Stomach (tissue), 19 donors: ENCODE measurements at places on chromosomes 1 and 21. TPM values are rescaled to one million over a fixed set of nuclear protein-coding genes. Genes with fewer than 3 reads are reported as not detected.

GRCh38 chr1:150281758-150282557 is at the start of gene CIART:
Gene CIART (plus strand): TSS chr1:150282554. CDS start chr1:150283268, 714 bp downstream.
- H3K4me3 ChIP-seq = peak within 1 kb of the TSS; percentile 54
- peaks cover 39% of the 10 kb centered on the region for H3K4me1 ChIP-seq
- no peaks in the 10 kb centered on the region for H3K27me3 ChIP-seq
- H3K36me3 ChIP-seq = peaks cover 16% of the 10 kb centered on the region

CLEC20A gene
- not detected for total RNA-seq

- H3K27me3 ChIP-seq = no peaks in the 10 kb centered on the region
- H3K27ac ChIP-seq = no peak overlapping the region
- H3K4me3 ChIP-seq = no peak overlapping the region
- peaks cover 98% of the 10 kb centered on the region for H3K36me3 ChIP-seq
- DNase-seq = no peak
These were observed 9.0 kb upstream of the SRM start for GRCh38 chr1:11068600-11069473.

CD2 gene
- 14.3 TPM for total RNA-seq

DNA sequence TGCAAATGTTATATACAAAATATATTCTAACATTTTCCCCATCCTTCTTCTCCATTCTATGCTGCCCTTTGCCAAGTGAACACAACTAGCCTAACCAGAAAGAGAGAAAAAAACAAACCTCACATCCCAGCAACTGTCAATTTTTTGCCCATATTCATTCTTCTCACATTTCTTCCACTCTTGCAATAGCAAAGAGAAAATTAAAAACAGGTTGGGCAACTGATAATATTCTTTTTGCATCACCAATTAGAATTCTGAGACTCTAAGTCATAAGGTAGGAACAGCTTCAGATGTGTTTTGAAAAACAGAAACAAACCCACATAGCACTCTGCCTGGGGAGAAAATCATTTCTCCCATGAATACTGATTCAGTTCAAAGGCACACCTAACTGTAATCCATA is 25.2 kb upstream of the EXO1 start:
- H3K4me3 ChIP-seq = no peak overlapping the region
- no peaks in the 10 kb centered on the region for H3K27me3 ChIP-seq
- H3K36me3 ChIP-seq = no peaks in the 10 kb centered on the region
- H3K4me1 ChIP-seq = no peaks in the 10 kb centered on the region
- H3K27ac ChIP-seq = no peak overlapping the region

GRCh38 chr1:41319807-41320711 is 41.2 kb upstream of the FOXO6 start:
- no peaks in the 10 kb centered on the region for H3K36me3 ChIP-seq
- no peaks in the 10 kb centered on the region for H3K27me3 ChIP-seq
- H3K4me3 ChIP-seq = no peak overlapping the region
- no peak for DNase-seq
- no peak overlapping the region for H3K27ac ChIP-seq
- H3K4me1 ChIP-seq = peaks cover 9% of the 10 kb centered on the region

- no peaks in the 10 kb centered on the region for H3K27me3 ChIP-seq
- H3K27ac ChIP-seq = no peak overlapping the region
- DNase-seq = peak; percentile 62
- H3K36me3 ChIP-seq = no peaks in the 10 kb centered on the region
- H3K4me3 ChIP-seq = no peak overlapping the region
These were observed 32.3 kb downstream of the RCAN1 start for GRCh38 chr21:34582506-34583150.

RAB42 gene
- total RNA-seq = not detected

TFF1 gene
- total RNA-seq = not detected

RNU1-4 gene
- under 0.01 TPM for total RNA-seq

PCSK9 gene
- 2.7 TPM for total RNA-seq

GRCh38 chr1:199574950-199575349 is 452.6 kb upstream of the NR5A2 start:
- no peaks in the 10 kb centered on the region for H3K27me3 ChIP-seq
- no peaks in the 10 kb centered on the region for H3K36me3 ChIP-seq
- no peaks in the 10 kb centered on the region for H3K4me1 ChIP-seq
- DNase-seq = no peak

GRCh38 chr1:2443277-2444137 is 31.1 kb upstream of the PEX10 start:
- H3K27ac ChIP-seq = no peak overlapping the region
- peaks cover 13% of the 10 kb centered on the region for H3K27me3 ChIP-seq
- H3K4me3 ChIP-seq = no peak overlapping the region
- H3K36me3 ChIP-seq = no peaks in the 10 kb centered on the region
- H3K4me1 ChIP-seq = peaks cover 12% of the 10 kb centered on the region

DNA sequence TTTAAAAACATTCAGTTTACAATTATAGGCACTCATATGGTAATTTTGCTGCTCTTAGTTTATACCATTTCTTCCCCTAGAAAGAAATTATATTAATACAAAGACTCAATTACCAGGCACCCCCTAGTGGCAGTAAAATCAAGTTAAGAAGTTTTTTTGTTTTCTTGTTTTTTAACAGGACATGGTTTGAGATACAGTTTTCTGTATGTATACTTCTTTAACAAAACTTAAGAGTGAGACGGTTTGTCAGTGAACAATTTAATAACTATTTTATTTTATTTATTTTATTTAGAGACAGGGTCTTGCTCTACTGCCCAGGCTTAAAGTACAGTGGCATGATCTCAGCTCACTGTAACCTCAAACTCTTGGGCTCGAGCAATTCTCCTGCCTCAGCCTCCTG is 224.6 kb downstream of the FAF1 start:
- no peak overlapping the region for H3K27ac ChIP-seq
- no peaks in the 10 kb centered on the region for H3K4me1 ChIP-seq
- peaks cover 18% of the 10 kb centered on the region for H3K36me3 ChIP-seq
- no peak overlapping the region for H3K4me3 ChIP-seq
- peak; percentile 34 for DNase-seq

- peaks cover 46% of the 10 kb centered on the region for H3K27me3 ChIP-seq
- no peak for DNase-seq
- no peak overlapping the region for H3K27ac ChIP-seq
- H3K4me3 ChIP-seq = no peak overlapping the region
These were observed 10.3 kb downstream of the PRRX1 start for GRCh38 chr1:170674239-170674638.

RNU1-1 gene
- total RNA-seq = under 0.01 TPM

- no peaks in the 10 kb centered on the region for H3K4me1 ChIP-seq
- no peaks in the 10 kb centered on the region for H3K36me3 ChIP-seq
- DNase-seq = no peak
- no peak overlapping the region for H3K4me3 ChIP-seq
- H3K27ac ChIP-seq = no peak overlapping the region
These were observed 33.0 kb upstream of the IVNS1ABP start for GRCh38 chr1:185350027-185350442.

UBE4B gene
- total RNA-seq = 37.1 TPM

DNA sequence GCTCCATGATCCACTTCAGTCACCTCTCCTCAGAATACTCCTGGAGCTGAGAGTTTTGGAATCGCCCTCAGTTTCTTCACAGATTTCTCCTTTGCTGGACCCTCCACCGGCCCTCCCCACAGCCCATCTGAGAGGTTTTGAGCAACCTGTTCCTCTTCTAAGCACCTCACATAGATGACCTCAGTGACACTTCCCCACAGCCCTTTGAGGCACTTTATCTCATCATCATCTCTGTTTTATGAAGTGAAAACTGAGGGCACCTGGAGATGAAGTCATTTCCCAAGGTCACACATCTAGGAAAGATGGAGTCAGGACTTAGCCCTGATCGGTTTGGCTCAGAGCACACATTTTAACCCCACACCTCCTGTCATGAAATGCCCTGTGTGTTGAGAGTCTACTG is 76.8 kb upstream of the ZNF281 start:
- no peaks in the 10 kb centered on the region for H3K36me3 ChIP-seq
- no peak overlapping the region for H3K4me3 ChIP-seq
- H3K27ac ChIP-seq = no peak overlapping the region
- peaks cover 5% of the 10 kb centered on the region for H3K4me1 ChIP-seq

- H3K27ac ChIP-seq = no peak overlapping the region
- H3K4me1 ChIP-seq = peaks cover 80% of the 10 kb centered on the region
- peak; percentile 84 for DNase-seq
- no peaks in the 10 kb centered on the region for H3K36me3 ChIP-seq
- H3K4me3 ChIP-seq = no peak overlapping the region
These were observed 1.6 kb upstream of the PANK4 start for GRCh38 chr1:2528016-2528415.

GRCh38 chr1:108179018-108179417 is 21.1 kb downstream of the SLC25A24 start:
- H3K27ac ChIP-seq = no peak overlapping the region
- peaks cover 10% of the 10 kb centered on the region for H3K36me3 ChIP-seq
- no peak overlapping the region for H3K4me3 ChIP-seq
- H3K27me3 ChIP-seq = no peaks in the 10 kb centered on the region
- no peak for DNase-seq
- no peaks in the 10 kb centered on the region for H3K4me1 ChIP-seq
